ENCODE measurements at places on chromosomes 12 and 14.
A peak's percentile ranks its signal among the peaks of the same experiment; 100 is the strongest.

DNA sequence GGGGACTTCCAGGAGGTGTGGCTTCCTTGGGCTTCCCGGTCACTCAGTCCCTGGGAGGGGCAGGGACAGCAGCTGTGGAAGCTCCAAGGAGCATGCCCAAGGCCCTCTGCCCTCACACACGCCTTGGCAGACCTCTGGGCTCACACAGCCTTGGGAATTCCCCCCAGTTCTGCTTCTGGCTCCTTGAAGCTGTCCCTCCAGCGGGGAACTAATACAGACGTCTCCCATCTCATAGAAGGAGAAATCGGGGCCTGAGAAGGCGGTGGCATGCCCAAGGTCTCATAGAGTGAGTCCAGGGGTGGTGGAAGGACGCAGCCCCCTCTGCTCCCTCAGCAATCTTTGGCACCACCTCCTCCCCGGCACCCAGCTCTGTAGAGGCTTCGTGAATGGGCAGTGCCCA is 15.7 kb upstream of the TMEM119 start:
- DNase-seq: no peak

DNA sequence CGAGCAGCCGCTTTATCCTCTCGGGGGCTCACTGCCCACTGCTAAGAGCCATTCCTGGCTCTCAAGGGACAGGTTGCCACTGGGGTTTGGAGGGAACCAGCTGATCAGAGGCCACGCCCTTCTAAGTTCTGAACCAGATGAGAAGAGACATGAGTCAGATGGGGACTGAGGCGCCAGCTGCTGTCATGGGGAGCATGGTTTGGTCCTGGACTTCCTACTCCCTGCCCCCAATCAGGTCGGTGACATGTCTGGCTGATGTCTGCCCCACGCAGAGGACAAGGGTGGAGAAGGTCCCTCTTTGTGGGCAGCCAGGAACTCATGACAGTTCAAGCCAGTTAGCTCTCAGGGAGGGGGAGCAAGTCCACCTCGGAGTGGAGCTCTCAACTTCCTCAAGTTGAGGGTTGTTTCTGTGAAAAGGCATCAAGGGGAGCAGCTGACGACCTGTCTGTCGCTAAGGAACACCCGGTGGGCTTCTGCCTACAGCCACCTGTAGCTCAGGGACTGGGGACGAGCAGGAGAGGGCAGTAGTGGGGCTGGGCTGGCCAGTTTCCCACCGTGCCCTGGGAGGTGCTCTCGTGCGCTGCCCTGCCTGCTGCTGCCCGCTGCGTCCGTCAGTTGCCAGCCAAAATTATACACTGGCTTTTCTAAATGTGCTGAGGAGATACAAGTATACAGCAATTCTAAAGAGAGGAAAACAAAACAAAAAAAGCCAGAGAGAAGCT is 20.5 kb downstream of the PSMC1 start:
- DNase-seq: no peak

- no peak for DNase-seq
These were observed 24.5 kb downstream of the NELL2 start for GRCh38 chr12:44851586-44851985.

GRCh38 chr12:1633459-1633858 is 4.4 kb downstream of the WNT5B start:
- no peak for DNase-seq

DNA sequence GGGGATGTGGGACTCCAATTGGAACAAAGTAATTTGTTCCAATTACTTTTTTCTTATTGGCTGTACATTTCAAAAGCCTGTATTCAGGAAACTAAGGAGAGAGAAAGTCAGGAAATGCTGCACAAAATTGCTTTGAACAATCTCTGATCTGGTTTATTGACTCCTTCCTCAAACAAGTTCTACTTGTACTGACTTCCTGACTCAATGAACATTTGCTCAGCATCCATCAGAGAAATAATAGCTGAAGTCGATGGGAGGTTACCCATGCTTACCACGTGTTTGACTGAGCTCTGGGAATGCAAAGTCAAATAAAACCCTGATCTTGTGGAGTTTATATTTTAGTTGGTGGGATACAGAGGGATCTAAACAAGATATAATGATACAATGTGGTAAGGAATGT is 15.4 kb upstream of the C12orf75 start:
- DNase-seq: no peak

GRCh38 chr12:25126101-25126500 is 68.9 kb downstream of the DNAI7 start:
- DNase-seq: no peak

GRCh38 chr12:122909442-122910288 is 13.7 kb upstream of the VPS37B start:
- DNase-seq: no peak

GRCh38 chr12:103169-103981 is 36.8 kb downstream of the IQSEC3 start:
- no peak for DNase-seq

DNA sequence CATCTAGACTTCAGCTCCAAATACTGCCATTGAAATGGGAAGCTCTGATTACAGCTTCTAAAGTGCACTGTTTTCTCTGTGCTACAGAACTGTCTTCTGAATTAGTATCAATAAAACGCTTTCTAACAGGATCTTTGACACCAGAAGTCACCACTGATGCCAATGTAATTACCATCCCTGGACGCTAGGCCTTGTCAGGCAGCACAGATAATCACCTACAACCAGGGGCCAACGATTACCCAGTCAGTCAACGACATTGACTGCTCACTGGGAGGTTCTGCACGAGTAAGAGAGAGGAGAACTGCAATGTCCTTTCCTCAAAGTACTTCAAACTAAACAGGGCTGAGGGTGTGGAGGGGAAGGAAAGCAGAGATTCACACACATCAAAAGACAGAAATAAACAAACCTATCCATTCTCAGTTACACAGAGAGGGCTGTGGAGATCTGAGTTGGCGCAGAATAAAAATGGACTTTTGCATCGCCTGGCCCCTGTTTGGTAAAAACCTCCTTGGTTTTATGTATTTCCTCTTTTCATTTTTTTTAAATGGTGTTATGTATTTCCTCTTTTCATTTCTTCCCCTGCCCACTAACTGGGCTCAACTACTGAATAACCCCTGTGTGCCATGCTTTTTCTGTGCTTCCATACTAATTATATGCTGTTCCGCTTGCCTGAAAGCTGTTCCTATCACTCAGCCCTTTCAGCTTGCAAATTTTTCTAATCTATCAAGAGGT is 492.2 kb downstream of the APAF1 start:
- no peak for DNase-seq

DNA sequence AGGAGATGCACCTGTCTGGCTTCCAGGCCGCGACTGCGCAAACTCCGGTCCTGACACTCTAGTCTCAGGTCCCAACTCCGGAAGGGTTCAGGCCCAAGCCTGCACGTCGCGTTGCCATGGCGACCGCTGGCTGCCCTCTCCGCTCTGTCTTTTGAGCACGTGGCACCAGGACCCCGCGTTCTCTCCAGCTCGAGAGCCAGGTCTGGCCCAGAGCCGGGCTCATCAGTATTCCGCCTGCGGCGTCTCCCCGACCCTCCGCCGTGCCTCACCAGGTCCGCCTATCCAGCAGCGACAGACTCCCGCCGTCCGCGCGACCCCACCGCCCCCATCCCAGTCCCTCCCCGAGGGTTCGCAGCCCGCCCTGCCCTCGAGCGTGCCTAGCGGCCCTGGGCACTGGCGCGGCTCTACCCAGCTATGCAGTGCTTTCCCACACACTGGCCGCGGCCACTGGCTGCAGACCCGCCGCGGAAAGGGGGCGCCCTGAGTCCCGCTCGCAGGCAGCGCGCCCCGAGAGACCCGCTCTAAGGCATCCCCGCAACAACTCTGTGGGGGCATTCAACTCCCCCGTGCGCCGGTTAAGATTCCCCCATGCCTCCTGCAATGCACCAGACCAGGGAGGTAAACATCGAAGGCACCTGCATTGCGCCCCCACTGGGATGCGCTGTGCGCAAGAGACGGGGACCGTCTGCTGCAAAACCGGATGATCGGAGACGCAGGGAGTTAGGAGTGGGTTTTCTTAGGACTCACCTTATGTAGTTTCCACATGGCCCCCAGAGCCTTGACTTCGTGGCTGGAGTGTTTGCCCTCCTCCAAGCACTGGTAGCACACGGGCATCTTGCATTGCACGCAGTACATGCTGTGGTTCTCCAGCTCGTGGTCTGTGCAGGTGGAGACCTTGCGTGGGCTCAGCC is 1.3 kb downstream of the TRIM9 start:
- DNase-seq: peak; percentile 44

GRCh38 chr14:104252256-104253215 is 114.1 kb downstream of the KIF26A start:
- DNase-seq: no peak

- DNase-seq: no peak
These were observed 5.9 kb upstream of the MYO1A start for GRCh38 chr12:57055824-57056223.

GRCh38 chr12:82537436-82537835 is 149.3 kb upstream of the TMTC2 start:
- DNase-seq: no peak

DNA sequence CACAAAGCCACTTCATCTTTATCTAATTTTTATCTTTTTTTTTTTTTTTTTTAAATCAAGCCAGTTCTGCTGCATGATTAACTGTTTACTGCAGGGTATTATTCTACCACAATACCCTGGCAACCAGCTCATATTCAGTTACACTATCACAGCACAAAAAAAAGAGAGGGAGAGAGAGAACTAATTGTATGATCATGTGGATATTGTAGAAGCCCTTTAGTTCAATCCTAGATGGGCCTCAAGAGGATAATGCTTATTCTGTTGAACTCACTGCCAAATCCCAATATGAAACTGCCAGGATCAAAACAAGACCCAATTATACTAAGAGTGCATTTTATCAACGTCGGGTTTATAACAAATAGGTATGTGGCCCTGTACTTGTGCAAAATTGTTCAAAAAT is 51.5 kb downstream of the MED13L start:
- DNase-seq: no peak

- no peak for DNase-seq
These were observed 20.6 kb upstream of the ANHX start for GRCh38 chr12:133256321-133256720.

DNA sequence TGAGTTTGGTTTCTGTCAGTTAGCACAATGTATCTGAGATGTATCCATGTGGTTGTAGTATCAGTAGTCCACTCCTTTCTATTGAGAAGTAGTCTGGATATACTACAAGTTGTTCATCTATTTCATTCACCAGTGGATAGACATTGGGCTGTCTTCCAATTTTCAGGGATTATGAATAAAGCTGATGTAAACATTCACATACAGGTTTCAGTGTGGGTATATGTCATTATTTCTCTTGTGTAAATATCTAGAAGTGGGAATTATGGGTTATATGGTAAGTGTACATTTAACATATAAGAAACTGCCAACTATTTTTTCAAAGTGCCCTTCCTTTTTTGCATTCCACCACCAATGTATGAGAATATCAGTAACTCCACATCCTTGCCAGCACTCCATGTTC is 35.9 kb downstream of the PHLDA1 start:
- DNase-seq: no peak

GRCh38 chr12:125403843-125404242 is 338.6 kb downstream of the AACS start:
- DNase-seq: no peak

- no peak for DNase-seq
These were observed 12.4 kb upstream of the RTN1 start for GRCh38 chr14:59882957-59883356.

DNA sequence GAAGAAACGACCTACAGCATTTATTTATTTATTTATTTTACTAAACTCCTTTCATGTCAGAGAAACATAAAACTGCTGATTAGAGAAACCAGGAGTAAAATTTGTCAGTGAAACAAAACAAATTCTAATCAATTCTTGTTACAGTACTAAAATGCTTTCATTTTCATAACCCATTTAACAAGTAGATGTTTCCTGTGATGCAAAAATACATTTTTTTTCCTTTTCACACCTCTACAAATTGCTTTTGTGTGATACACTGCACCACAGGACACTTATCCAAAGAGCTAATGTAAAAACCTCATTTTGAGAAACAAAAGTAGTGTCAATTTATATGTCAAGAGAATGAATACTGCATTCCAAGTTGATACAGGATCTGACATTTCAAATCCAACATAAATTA is 155.1 kb downstream of the SYT1 start:
- no peak for DNase-seq

DNA sequence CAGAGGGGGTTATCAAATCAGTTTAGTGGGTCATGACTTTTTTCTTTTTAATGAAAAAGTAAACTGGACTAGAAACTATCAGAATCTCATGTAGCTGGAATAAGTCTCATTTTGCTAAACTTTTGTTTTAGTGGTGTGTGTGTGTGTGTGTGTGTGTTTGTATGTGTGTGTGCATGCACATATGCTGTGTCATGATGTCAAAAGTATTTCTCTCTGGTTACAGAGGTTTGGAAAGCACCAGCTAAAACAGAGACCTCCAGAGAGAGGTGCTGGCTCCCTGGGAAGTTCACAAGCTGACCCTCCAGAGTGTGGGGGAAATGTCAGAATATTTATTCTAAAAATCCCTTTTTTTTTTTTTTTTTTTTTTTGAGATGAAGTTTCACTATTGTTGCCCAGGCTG is 114.7 kb downstream of the LGMN start:
- DNase-seq: no peak

DNA sequence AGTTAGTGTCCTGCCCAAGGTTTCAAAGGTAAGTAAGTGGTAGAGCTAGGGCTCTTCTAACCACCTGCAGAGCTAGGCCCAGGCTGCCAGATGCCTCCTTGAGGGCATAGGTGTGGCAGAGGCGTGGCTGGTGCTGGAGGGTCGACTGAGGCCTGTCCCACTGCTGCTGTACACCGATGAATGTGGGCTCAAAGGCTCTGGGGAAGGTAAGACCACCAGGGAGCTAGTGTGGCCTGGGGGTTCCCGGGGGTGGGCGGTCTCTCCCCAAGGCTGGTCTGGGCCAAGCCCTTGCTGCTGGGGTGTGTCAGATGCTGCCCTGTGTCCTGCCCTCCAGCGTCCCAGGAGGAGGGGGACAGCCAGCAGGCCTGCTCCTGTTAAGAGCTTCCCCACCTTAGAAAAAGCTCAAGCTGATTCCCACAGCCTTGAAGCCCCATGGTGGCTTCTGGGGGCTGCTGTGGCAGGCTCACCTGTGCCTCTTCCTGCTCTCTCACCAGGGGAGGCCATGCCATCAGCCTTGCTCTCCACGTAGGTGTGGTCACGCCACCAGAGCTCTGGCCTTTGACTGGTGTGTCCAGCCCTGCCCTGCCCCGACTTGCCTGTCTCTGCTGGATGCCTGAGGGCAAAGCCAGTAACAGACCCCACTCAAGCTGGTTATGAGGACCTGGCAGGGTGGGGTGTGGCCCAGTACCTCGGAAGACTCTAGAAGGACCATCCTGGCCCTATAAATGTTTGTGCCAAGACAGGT is 36.8 kb downstream of the SH2B3 start:
- no peak for DNase-seq

GRCh38 chr12:14327711-14328110 is 37.8 kb upstream of the ATF7IP start:
- DNase-seq: no peak

Measured in activated naive CD4-positive, alpha-beta T cell treated with Interleukin-2 at 50 U/mL for 16 hours (primary cell).